ENCODE measurements at places on chromosomes 4 and X.

DNA sequence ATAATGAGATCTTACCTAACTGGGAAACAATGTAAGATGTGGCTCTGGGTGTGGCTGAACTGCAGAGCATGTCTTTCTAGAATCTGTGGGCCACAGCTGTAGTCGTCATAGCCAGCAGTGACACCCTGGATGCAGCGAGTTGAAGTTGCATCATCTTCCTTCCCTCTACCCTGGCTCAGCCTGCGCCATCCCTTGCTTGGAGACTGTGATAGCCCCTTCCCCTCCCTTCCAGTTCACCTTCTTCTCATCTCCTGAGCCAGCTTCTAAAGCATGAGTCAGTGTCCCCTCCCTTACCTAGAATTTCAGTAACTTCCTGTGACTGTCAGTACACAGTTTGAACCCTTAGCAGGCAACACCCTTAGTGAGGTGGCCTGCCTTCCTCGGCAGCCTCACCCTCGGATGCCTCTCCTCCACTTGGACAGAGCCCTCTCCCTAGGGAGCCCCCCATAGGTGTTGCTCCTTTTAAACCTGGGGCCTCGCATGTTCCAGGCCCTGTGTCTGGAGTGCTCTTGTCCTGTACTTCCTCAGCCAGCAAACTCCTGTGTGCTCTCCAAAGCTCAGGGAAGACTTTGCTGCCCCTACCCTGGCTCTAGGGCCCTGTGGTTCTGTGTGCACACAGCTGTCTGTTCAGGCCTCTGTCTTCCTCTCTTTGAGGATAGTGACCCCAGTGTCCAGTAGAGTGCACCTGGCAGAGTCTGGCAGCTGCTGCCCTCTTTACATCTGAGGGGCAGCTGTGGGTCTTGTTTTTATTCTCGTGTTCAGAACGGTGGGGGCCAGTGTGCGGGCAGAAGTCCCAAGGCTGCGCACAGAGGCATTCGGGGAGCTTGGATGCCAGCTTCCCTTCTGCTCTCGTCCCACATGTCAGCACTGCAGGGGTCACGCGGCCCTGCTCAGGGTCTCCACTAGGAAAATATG lies 43.7 kb upstream of the TADA2B start:
- DNase-seq, result no peak

- DNase-seq, result no peak
These were observed 103.1 kb downstream of the PSAPL1 start for GRCh38 chr4:7331682-7332000.

DNA sequence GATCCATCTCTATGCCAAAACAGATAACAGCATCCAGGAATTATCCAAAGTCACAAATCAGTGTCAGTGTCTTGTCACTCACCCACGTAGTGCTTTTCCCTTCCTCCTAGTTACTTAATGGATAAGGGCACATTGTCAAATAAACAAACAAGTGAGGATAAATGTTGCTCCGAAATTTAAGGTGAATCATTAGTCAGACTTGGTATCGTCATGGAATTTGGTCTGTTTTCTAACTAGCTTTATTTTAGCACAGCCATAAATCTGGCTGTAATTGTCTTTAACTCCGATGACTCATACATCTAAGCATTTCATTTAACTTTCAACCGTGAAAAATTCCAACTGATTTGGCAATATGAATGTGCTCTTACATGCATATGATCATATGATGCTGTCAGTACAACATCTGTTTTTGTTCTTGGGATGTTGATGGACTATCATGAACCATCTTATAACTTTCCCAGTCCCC lies 83.3 kb downstream of the SNCA start:
- no peak for DNase-seq

DNA sequence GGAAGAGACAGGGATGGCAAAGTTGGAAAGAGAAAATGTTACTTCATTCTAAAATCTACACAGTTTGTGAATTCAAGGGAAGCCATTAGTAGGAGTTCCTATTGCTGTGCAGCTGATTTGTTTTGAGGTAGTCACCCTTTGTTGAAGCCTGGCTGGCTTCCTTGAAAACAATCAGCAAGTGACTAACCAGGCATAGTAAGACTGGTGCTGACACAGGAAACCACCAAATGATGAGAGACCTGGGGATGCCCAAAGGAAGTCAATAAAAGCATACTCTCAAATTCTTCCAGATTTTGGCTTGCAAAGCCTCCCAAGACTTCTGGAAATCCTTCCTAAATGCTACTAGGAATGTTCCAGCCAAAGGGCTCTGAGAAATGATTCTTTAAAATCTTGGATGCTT lies 23.9 kb upstream of the PRDM8 start:
- no peak for DNase-seq

- DNase-seq, result no peak
These were observed 203.5 kb upstream of the TET2 start for GRCh38 chr4:104942990-104943743.

- DNase-seq, result no peak
These were observed 92.6 kb upstream of the PPP3CA start for GRCh38 chr4:101439926-101440325.

All from ovary (tissue), 10 donors.